ENCODE measurements at places on chromosomes 2 and 18.

- no peak for DNase-seq
Observed at GRCh38 chr2:235384624-235385023, 109.2 kb upstream of the AGAP1 start.

DNA sequence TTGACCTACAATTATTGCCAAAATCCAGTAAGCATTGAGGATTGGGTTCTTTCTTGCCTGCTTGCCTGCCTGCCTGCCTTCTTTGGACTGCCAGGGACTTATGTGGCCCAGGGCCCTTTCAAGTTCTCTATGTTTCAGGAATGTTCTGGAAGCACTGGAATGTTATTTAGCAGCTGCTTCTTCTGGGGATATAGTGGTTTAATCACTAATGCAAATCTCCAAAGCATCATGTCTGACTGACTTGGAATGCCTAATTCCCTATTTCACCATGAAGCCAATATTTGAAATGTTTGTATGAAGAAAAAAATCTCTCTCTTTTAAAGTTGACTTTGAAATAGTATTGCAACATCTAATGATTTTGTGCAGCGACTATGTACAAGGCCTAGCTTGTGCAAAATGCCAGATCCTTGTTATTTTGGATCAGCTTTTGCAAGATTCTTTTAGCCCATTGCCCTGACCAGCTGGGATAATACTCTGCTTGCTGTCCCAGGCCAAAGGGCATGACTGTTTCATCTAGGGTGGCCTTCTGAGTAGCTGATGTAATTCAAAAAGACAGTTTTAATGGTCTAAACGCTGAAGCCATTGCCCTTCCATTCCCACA lies 204.6 kb downstream of the RND3 start:
- no peak for DNase-seq

GRCh38 chr2:11553661-11554398 lies 20.0 kb downstream of the GREB1 start:
- DNase-seq = no peak

GRCh38 chr2:213420828-213421385 lies 136.6 kb downstream of the SPAG16 start:
- DNase-seq = no peak

DNA sequence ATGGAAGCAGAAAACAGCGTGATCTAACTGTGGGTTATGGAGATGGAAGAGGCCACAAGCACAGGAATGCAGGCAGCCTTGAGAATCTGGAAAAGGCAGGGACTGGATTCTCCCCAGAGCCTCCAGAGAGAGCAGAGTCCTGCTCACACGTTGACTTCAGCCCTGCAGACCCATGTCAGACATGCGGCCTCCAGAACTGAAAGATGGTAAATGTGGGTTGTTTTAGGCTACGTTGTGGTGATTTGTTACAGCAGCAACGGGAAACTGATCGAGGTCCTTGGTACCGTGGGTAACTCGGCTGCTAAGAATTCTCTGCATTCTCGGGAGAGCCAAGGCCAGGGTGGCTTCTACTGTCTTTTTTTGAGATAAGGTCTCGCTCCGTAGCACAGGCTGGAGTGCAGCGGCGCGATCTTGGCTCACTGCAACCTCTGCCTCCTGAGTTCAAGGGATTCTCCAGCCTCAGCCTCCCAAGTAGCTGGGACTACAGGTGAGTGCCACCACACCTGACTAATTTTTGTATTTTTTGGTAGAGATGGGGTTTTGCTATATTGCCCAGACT lies 97.1 kb downstream of the ACKR3 start:
- DNase-seq = no peak

DNA sequence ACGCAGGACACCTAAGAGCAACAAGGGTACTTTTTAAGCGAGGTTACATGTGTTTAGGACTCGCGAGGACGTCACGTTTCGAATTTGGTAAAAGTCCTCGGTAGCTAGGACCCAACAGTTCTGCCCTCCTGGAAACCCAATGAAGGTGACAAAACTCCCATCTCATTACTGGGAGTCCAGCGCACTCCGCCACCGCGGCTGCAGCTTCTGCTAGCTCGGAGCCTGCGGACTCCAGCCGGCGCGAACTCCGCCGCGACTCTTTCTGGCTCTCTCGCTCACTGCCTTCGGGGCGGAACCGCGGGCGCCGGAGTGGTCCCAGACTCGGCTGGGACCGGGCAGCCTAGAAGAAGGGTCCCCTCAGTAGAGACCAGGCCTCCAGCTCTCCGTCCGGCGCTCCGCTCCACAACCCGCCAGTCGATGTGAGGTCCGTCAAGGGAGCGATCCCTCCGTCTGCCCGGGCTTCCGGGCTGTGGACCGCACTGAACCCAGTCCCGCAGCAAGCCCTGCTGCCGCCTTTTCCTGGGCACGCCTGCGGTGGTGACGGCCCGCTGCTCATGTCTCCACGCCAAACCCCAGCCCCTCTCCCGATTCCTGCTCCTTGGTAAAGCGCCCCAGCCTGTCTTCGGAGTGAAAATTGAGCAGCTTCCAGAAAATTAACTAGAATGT lies 3.0 kb upstream of the OSR1 start:
- DNase-seq = no peak

GRCh38 chr2:68464651-68465050 lies 2.4 kb downstream of the FBXO48 start:
- DNase-seq = no peak

DNA sequence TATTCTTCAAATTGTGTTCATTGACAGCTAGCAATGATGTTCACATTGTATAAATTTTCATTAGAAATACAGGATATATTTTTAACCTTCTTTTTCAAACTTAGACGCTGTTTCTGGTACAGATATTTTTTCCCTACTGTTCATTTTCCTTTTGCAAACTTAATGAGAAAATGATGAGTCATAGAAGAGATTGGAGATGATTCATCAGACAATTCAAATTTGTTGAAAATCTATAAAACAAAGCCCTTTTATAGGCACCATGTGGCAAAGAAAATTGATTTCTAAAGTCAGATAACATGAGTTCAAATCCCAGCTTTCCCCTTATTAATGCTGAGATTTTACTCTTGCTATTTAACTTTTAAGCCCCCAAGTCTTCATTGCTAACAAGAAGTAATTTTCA lies 728.8 kb upstream of the DDX18 start:
- no peak for DNase-seq

DNA sequence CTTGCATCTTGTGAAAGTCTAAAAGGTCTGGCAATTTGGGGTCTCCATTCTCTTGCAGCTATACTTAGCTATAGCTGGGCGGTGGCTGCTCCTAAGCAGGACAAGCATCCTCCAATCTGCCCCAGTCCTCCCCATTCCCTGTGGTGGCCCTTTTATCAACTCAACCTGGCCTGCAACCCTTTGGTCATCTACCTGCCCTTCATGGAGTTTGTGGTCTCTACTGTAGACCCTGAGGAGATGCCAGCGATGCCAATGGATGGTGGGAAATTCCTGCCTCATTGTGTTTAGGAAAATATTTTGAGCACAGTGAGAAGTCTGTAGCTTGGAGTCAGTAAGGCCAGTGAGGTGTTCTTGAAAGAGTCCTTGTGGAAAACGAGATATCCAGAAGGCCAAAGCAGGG lies 143.4 kb downstream of the CAPN13 start:
- no peak for DNase-seq

DNA sequence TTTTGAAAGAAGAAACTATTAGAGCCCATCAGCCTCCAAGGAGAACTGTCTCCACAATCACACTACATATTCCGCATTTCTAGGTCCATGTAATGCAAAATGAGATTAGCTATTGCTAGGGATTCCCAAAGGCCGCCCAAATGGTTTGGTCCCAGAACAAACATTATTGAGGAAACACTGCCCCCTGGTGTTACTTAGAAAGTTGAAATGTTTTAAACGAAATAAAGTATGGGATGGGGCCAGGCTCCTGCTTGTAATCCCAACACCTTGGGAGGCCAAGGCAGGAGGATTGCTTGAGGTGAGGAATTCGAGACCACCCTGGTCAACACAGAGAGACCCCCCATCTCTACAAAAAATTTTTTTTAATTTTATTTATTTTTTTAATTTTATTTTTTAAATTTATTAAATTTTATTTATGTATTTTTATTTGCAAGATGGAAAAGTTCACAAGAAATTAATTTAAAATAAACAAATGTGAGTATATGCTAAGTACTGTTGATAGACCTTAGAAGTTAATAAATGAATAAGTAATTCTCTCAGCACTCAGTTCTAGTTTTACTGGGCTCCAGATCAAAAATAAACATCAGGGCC lies 5.5 kb downstream of the NHEJ1 start:
- peak; percentile 45 for DNase-seq

DNA sequence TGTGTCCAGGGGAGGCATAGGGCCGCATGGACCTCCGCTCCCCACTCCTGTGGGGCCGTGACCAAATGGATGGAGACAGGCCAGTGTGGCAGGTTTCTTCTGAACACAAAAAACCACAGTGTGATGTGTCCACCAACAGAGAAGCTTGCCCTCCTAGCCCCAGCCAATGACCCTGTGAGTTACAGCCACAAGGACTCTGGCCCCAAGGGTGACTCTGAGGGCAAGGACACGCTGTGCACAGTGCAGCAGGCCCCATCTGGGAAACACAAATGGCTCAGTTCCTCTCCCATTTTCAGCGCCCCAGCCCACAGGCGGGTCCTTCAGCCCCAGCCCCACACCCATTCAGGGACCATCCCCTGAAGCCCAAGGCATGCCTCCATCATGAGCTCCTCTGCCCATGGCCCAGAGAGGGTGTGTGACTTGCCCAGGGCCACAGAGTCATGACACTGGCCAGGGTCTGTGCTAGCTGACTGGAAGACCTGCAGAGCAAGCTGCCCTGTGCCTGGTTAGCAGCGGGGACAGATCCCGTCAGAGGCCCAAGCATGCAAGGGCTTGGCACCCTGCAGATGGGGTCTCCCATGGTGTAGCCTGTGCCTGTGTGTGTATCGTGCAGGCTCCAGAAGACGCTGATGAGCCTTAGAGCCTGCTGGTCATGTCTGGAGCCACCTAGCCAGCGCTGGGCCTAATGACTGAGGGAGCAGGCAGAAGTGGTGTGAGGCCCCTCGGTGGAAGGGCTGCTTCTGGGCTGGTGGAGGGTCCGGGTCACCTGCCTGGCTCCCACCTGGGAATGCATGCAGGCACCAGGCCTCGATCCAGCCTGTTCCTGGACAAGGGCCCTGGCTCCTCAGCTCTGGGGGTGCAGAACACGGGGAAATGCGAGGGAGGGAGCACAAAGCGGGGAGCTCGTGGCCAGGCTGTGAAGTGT lies 47.7 kb downstream of the HS6ST1 start:
- DNase-seq = no peak

- DNase-seq = no peak
Observed at GRCh38 chr18:3389977-3390376, 60.0 kb upstream of the TGIF1 start.

- DNase-seq = peak; percentile 82
Observed at GRCh38 chr2:15142069-15142689, 419.0 kb downstream of the NBAS start.

DNA sequence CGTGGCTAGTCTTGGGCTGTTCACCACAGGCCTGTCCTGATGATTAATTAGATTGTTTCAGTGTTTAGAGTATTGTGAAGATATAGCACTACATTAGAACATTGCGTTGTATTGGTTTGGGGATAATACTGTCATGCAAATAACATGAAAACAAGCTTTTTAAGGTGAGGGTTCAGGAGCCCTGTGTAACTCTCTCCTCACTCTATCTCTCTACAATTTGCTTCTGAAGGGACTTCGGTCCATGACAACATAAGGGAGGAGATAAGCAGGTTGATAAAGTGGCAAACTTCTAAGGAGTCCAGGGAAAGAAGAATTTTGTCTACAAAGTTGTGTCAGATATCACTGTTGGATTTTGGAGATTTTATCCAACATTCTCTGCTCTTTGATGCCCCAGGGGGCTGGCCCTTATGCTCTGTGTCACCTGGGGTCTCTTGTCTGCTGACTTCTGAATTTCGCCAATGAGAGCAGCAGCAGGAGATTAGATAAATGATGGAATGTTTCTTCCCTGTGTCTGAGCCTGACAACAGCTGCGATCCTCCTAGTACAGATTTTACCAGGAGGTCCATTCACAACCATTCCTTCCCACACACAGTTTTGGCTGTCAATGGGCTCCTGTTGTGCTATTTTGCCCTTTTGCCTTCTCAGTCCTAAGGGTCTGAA lies 3.3 kb downstream of the TNP1 start:
- no peak for DNase-seq

DNA sequence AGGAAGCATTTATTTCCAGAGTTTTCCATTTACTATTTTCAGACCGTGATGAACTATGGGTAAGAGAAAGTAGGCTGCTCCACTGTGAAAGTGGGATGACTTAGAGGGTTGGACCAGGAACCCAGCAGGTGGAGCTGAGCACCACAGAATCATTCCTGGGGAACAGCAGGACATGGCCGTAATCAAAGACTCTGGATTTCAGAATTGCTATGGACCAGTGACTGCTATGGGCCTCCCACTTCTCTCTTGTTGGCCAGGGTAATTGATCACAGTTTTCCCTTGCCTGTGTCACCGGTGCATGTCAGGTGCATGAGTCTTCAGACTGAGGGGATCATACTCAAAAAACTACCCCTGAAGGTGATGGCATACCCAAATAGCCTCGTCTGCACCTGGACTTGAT lies 90.6 kb upstream of the GPC1 start:
- DNase-seq = no peak

DNA sequence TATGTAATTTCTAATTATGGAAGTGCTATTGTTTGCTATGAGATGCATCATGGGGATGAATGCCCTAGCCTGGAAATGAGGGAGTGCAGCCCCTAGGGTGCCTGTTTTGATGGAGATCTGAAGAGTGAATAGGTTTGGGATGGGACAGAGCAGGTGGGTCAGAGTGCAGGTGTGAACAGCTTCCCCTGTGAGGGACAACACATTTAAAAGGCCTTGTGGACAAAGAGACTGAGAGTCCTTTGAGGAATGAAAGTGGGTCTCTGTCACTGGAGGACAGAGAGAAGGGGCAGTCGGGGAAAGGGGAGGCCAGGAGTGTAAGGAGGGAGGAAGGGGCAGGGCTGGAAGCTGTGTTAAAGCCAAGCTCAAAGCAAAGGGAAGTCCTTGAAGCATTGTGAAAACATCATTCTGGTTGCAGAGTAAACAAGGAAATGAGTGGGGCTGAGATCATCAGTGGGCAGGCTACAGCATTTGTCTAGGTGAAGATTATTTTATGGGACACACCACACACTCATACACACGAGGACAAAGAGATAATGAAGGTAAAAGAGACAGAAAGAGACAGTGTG lies 877.6 kb downstream of the SLC4A3 start:
- DNase-seq = no peak

GRCh38 chr18:2534906-2535305 lies 36.4 kb downstream of the METTL4 start:
- no peak for DNase-seq

- DNase-seq = no peak
Observed at GRCh38 chr18:29853126-29853525, 1189.4 kb downstream of the DSC3 start.

DNA sequence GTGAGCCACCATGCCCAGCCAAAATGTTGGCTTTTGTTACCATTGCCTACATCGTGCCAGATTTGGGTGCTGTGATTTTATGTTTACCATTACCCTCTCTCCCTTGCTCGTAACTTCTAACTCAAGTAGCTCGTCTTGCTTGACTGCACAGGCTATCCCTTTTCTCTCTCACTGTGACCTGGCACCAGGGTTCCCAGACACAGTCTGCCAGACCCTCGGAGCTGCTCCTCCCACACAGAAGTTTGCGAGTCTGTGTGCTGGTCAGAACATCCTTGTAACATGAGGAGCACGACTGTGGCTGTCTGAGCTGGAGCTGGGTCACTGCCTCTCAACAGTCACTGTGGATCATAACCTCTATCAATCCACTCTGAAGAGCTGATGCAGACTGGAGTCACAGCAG lies 152.5 kb upstream of the ACKR3 start:
- no peak for DNase-seq

GRCh38 chr18:76476665-76477561 lies 18.1 kb downstream of the ZNF516 start:
- no peak for DNase-seq

GRCh38 chr2:160450486-160450885 lies 43.1 kb downstream of the RBMS1 start:
- DNase-seq = no peak

- peak; percentile 14 for DNase-seq
Observed at GRCh38 chr2:48248251-48248933, 281.6 kb upstream of the STON1 start.

All from GM19239 (cell line).